ENCODE measurements at places on chromosomes 13 and 19. TPM values are rescaled to one million over a fixed set of nuclear protein-coding genes. Genes with fewer than 3 reads are reported as not detected.

Gene ADPRHL1
- polyA plus RNA-seq: 0.43 TPM

GRCh38 chr19:2624537-2625091 lies 77.9 kb downstream of the GNG7 start:
- peak; percentile 76 for DNase-seq

GRCh38 chr19:17358395-17358794 lies 18.7 kb downstream of the PLVAP start:
- DNase-seq: no peak

GRCh38 chr19:1230783-1231489 lies 6.9 kb downstream of the CBARP start:
- DNase-seq: no peak

Gene PNMA8A
- polyA plus RNA-seq: 0.26 TPM

- DNase-seq: no peak
Measured at GRCh38 chr19:6868351-6868750, 19.0 kb upstream of the ADGRE1 start.

Gene PRR19
- polyA plus RNA-seq: 0.39 TPM

Gene KIR3DL1
- polyA plus RNA-seq: not detected

Gene PRTN3
- not detected for polyA plus RNA-seq

GRCh38 chr19:1874554-1875185 lies 10.6 kb downstream of the ABHD17A start:
- DNase-seq: no peak

DNA sequence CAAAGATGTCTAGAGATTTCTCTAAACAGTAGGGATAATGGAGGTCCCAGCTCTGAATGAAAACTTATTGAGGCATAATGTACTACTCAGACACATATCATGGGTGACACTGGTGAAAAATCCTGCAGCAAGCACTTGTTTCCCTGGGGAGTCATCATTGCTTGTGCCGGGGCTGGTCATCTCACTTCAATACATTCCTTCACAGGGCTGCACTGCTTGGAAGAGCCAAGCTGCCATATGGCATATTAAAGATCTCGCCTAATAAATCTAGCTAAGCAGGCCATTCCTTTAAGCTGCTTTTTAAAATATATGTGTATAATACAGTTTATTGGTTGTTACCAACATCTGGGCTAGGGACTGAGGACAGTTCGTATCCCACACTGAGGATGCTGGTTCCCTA lies 332.2 kb upstream of the GPC6 start:
- no peak for DNase-seq

GRCh38 chr13:107576430-107576829 lies 638.9 kb downstream of the LIG4 start:
- no peak for DNase-seq

DNA sequence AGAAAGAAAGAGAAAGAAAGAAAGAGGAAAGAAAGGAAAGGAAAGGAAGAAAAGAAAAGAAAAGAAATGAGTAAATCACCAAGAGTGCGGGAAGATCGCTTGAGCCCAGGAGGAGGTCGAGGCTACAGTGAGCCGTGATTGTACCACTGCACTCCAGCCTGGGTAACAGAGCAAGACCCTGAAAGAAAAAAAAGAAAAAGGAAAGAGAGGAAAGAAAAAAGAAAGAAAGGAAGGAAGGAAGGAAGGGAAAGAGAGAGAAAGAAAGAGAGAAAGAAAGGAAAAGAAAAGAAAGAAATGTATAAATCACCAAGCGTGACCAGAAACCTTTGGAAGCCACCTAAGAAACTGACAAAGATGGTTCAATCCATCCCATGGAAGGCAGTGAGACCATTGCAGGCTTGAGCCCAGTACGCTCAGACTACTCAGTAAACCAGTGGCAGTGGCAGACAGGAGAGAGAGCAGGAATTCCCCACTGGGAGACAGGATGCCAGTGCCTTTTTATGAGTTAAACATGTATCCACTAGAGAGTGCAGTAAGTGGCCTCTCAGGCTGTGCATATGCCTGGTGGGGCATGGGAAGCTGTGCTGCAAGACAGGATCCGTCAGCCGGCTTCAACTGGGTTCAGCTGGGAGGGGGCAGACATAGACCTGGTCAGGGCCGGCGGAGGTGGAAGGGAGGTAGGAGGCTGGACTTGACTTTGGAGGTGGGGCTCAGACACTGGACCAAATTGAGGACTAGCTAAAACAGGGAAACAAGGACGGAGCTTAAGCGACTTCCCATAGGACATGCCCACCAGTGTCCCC lies 4.8 kb downstream of the GPR42 start:
- no peak for DNase-seq

Gene EFNB2
- 0.04 TPM for polyA plus RNA-seq

Gene ONECUT3
- not detected for polyA plus RNA-seq

- no peak for DNase-seq
Measured at GRCh38 chr13:108375034-108375433, 105.5 kb downstream of the TNFSF13B start.

GRCh38 chr19:2389594-2389993 lies 29.5 kb downstream of the TMPRSS9 start:
- DNase-seq: no peak

GRCh38 chr13:27774651-27775050 lies 17.6 kb upstream of the GSX1 start:
- DNase-seq: no peak

Gene COX6B2
- not detected for polyA plus RNA-seq

DNA sequence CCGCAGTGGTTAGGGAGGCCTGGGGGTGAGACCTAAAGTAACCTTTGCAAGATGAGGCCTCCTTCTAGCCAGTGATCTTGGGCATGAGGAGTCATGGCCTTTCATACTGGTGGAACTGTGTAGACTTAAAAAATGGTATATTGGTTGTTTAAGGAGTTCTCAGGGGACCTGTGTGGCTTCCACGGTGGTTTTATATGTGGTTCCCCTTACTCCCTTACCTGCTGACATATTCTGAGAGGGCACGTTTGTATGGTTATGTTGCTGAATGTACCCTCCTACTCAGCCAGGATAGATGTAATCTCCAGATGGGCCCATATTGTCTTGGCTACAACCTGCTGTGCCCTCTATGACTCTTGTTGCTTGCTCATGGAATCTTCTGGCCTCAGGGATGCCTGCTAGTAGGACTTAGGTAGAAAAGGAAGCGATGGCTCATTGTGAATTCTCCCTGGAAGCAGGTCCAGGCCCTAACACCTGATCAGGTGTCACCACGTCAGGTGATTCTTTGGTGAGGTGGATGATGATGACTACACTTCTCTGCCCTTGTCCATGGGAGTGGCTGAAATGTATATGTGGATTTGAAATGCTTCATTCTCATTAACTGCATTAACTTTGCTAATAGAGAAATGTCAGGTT lies 1.8 kb downstream of the ZNF460 start:
- peak; percentile 55 for DNase-seq

- no peak for DNase-seq
Measured at GRCh38 chr19:48006762-48007161, 12.3 kb downstream of the ELSPBP1 start.

Gene IZUMO2
- polyA plus RNA-seq: not detected

Gene C1QTNF9B
- polyA plus RNA-seq: not detected

Gene VAV1
- 62.7 TPM for polyA plus RNA-seq

DNA sequence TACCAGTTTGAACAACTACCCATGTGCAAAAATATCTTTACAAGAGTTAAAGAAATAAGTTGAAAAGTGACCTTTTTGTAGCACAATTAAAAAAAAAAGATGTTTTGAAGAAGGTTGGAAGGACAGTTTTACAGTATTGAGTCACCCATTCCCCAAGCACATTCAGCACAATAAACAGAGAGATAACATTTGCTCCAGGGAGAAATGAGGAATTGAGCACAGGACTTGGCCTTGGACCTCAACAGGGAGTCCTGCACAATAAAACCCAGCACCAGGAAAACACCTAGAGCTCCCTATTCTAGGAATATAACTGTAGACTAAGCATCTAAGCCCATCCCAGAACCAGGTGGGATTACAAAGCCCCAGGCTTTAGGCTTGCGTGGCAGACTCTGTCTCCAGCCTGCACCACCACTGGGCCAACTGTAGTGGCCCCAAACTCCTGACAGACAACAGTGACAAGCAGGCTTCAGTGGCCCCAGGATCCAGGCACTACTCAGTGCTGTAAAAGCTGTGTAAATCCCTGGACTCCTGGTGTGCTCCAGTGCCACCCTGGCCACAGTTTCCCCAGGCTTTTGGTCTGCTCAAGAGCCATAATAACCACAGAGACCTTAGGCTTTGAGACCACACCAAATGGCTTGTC lies 857.2 kb downstream of the SLITRK1 start:
- DNase-seq: no peak

Gene GARIN5A
- polyA plus RNA-seq: 0.37 TPM
